A673 (cell line): ENCODE measurements at places on chromosomes 12 and 14.

GRCh38 chr12:31524791-31525495, 66.0 kb downstream of the DENND5B start:
- no peaks in the 10 kb centered on the region for H3K36me3 ChIP-seq
- H3K4me3 ChIP-seq = no peak overlapping the region
- no peak for DNase-seq
- no peaks in the 10 kb centered on the region for H3K27me3 ChIP-seq

- no peaks in the 10 kb centered on the region for H3K36me3 ChIP-seq
- H3K27me3 ChIP-seq = no peaks in the 10 kb centered on the region
- no peak overlapping the region for H3K4me3 ChIP-seq
- no peak overlapping the region for H3K27ac ChIP-seq
- H3K4me1 ChIP-seq = peaks cover 9% of the 10 kb centered on the region
Measured at GRCh38 chr14:64296561-64296960, 2.4 kb upstream of the ESR2 start.

- peaks cover 28% of the 10 kb centered on the region for H3K36me3 ChIP-seq
- no peak overlapping the region for H3K27ac ChIP-seq
- H3K27me3 ChIP-seq = no peaks in the 10 kb centered on the region
Measured at GRCh38 chr12:110431957-110432587, 18.1 kb downstream of the ARPC3 start.

GRCh38 chr14:60933920-60934655, 46.8 kb downstream of the TRMT5 start:
- H3K27me3 ChIP-seq = no peaks in the 10 kb centered on the region
- no peak overlapping the region for H3K27ac ChIP-seq
- no peak for DNase-seq
- H3K4me1 ChIP-seq = peaks cover 6% of the 10 kb centered on the region
- no peak overlapping the region for H3K4me3 ChIP-seq

DNA sequence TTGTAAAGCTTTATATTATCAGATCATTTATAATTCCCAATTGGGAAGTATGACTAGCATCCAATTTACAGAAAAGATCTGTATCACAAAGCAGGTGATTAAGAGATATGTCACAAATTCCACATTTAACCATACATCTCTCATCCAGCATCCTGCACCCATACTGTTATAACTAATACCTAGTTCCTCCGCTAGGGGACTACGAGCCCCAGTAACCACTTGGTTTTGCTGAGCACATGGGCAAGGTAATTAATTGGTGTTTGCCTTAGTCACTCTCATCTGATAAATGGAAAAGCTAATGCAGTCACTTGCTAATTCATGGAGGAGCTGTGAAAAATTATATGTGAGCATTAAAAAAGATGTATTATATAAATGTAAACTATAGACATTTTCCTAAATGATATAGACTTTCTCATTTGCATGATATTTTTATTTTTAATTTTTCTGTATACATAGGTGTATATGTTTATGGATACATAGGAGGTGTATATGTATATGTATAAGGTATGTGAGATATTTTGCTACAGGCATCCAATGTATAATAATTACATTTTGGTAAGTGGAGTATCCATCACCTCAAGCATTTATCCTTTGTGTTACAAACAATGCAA, 1031.8 kb downstream of the GALC start:
- no peak overlapping the region for H3K27ac ChIP-seq
- H3K36me3 ChIP-seq = no peaks in the 10 kb centered on the region
- no peaks in the 10 kb centered on the region for H3K4me1 ChIP-seq
- H3K27me3 ChIP-seq = peaks cover 6% of the 10 kb centered on the region

- no peak for DNase-seq
- no peaks in the 10 kb centered on the region for H3K36me3 ChIP-seq
- no peaks in the 10 kb centered on the region for H3K27me3 ChIP-seq
- no peak overlapping the region for H3K4me3 ChIP-seq
- no peaks in the 10 kb centered on the region for H3K4me1 ChIP-seq
Measured at GRCh38 chr12:66312189-66312588, 9.9 kb downstream of the HELB start.

DNA sequence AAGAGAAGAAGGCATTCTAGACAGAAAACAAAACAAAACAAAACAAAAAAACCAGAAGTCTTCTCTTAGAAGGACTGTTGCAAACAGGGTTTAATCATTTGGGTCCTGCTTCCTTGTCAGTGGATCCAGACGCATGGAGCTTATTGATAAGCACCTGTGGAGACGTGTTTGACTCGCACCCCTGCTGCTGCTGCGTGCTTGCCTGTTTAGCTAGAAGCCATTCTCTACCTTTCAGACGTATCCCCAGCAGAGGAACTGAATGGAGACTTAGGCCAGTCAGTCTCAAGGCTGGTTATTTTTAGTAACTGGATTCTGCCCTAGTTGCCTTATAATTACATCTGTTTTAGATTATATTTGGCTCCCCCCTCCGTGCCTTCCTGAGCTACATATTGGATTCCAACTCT, 186.1 kb upstream of the EEA1 start:
- no peak for DNase-seq
- H3K27me3 ChIP-seq = no peaks in the 10 kb centered on the region
- H3K27ac ChIP-seq = peak overlapping the region; percentile 20
- no peaks in the 10 kb centered on the region for H3K36me3 ChIP-seq
- H3K4me3 ChIP-seq = no peak overlapping the region
- peaks cover 13% of the 10 kb centered on the region for H3K4me1 ChIP-seq

DNA sequence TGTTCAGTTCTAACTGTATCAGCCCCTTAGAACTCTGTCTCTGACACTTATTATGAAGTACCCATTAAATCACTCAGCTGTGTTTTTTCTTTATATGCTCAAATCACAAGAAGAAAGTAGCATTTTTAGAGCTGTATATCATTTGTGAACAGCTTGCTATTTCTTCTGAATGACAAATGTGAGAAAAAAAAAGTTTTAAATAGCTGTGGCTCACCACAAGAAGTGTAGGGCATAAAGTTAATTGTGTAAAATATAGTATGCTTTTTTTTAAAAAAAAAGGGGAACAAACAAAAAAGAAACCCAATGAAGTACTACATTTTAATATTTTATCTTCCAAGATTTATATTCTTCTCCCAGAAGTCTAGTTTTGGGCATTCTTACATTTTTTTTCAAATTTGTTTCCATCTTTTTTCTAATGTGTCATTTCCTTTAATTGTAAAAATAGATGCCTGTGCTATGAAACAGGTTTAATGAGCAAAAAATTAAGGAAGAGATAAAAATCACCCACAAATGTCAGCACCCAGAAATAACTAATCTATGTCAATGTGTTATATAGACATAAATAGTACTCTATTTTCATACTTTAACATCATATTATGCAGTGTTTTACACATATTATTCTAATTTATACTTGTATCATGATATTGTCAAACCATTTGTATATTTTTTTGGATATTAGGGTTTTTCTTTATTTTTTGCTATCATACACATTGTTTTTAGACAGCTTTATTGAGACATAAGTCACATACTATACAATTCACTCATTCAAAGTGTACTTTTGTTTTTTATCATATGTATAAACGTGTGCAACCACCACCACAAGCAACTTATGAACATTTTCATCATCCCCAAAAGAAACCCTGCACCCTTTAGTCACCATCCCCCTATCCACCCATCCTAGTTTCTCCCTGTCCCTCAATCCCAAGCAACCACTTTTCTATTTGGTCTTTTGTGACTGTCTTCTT, 22.4 kb upstream of the LRRK2 start:
- no peaks in the 10 kb centered on the region for H3K36me3 ChIP-seq
- H3K4me1 ChIP-seq = no peaks in the 10 kb centered on the region
- no peak overlapping the region for H3K4me3 ChIP-seq
- no peak for DNase-seq
- H3K27me3 ChIP-seq = no peaks in the 10 kb centered on the region

- H3K4me3 ChIP-seq = no peak overlapping the region
- no peak for DNase-seq
- no peak overlapping the region for H3K27ac ChIP-seq
- H3K4me1 ChIP-seq = no peaks in the 10 kb centered on the region
- H3K36me3 ChIP-seq = peaks cover 80% of the 10 kb centered on the region
- no peaks in the 10 kb centered on the region for H3K27me3 ChIP-seq
Measured at GRCh38 chr14:22908601-22909000, 10.3 kb downstream of the RBM23 start.
